ENCODE measurements at places on chromosomes 7 and 10.

- DNase-seq = no peak
Measured at GRCh38 chr10:78928330-78928729, 140.4 kb upstream of the ZMIZ1 start.

DNA sequence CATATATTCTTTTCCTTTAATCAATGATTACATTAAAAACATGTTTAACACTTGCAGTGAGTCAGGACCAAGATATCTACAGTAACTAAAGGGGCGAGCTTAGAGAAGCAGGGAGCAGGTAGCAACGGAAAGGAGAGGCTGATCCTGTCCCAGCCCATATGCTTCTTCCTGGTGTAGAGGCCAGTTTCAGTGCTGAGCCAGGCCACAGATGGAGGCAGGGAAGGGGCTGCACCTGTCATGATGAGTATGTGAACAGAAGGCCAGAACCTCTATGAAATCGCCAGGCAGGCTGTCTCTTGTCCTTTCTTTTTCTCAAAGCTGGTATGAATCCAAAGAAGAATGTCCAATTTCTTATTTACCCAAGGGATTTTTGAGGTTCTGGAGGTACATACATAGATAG lies 16.3 kb downstream of the REEP3 start:
- DNase-seq = no peak

DNA sequence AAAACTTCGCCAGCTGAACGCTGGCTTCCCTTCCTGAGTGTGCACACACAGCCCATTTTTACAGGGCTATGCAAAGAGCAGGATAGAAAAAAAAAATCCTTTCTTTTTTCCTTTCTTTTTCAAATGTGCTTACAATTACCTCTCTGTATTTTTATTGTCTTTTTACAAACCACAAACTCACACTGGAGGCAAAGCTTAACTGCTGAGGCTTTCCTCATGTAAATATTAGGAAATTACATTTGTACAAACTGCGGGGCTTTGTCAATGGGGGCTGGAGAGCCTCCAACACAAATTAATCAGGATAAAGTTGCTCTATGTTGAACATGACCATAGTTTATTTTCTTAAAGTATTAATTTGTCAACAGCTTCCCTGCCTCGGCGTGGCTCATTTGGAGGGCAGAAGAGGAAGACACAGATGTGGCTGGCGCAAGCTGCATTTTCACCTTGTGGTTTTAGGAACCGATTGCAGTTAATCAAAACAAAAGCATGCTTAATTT lies 411.7 kb upstream of the MKI67 start:
- no peak for DNase-seq

- no peak for DNase-seq
Measured at GRCh38 chr7:84283798-84284197, 89.2 kb upstream of the SEMA3A start.

DNA sequence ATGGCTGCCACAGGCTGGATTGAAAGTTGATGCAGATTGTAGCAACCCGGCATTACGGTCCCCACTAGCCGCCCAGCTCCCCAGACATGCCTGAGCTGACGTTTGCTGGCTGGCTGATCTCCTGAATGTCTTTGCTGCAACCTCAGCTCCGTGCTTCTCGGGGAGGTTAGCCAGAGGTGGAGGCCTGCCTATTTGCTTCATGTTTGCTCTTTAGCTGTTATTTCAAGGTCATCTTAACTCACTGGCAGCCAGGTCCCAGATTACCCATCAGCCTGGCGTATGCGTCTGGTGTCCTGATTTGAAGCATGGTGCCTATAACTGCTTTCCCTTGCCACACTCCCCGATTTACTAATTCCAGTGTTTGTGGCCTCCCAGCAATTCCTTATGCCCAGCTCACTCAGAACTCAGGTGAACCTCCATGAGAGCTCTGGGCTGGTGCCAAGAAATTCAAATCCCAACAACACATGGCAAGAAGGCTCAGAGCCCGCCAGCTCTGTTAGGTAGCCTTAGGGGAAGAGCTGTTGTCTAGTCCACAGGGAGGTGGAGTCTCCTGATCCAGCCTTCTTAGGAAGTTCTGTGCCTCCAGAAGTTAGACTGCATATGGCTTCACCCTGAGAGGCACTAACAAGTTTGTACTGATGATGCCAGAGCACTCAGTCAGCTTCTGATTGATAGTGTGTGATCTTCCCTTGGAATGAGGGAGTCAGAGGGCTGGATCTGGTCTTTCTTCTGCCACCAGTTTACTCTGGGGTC lies 69.7 kb upstream of the EXOC4 start:
- DNase-seq = no peak

- no peak for DNase-seq
Measured at GRCh38 chr7:36262309-36263094, 109.4 kb downstream of the EEPD1 start.

- DNase-seq = peak; percentile 2
Measured at GRCh38 chr10:96395931-96396877, 37.4 kb upstream of the OPALIN start.

GRCh38 chr7:92720604-92721350 lies 115.6 kb downstream of the CDK6 start:
- DNase-seq = no peak

DNA sequence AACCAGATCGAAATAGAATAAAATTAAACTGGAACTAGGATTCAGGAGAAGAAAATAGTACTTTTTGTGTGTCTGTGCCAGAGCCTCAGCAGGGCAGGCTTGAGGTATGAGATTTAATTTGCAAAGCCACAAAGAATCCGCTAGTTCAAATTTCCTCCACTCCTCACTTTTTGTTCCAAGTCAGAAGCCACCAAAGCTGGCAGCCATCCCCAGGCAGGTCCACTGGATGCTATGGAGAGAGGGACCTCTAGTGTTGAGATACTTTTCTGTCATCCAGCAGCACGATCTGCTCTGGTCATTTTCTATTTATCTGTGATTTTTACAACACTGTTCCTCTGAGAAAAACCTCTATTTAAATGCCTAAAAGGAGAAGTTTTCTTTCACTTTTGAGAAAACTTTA lies 147.9 kb upstream of the FRMD4A start:
- DNase-seq = peak; percentile 62

DNA sequence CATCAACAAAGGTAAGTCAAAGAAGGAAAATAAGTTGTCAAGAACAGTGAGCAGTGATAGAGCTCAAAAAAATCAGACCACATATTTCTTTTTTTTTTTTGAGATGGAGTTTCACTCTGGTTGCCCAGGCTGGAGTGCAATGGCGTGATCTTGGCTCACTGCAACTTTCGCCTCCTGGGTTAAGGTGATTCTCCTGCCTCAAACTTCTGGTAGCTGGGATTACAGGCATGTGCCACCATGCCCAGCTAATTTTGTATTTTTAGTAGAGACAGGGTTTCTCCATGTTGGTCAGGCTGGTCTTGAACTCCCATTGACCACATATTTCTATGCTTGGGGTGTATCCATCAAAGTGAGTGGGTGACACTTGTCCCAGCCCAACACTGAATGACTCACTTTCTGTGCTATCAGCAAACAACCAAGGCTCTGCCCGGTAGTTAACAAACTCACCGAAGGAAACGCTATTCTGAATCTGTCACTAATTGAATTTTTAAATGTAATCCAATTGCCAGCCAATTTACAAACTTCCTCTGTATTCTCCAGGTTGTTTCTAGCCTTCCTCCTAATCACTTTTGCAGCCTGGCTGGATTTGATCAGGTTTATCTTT lies 19.6 kb upstream of the SMNDC1 start:
- DNase-seq = no peak

- DNase-seq = peak; percentile 25
Measured at GRCh38 chr7:2477447-2478398, 1.5 kb upstream of the GRIFIN start.

- DNase-seq = no peak
Measured at GRCh38 chr7:140685407-140686087, 11.0 kb upstream of the NDUFB2 start.

- no peak for DNase-seq
Measured at GRCh38 chr10:73983096-73984047, 14.5 kb upstream of the VCL start.

GRCh38 chr10:74587109-74587854 lies 239.1 kb upstream of the KAT6B start:
- DNase-seq = no peak

GRCh38 chr10:25061125-25061524 lies 44.7 kb downstream of the THNSL1 start:
- DNase-seq = no peak

DNA sequence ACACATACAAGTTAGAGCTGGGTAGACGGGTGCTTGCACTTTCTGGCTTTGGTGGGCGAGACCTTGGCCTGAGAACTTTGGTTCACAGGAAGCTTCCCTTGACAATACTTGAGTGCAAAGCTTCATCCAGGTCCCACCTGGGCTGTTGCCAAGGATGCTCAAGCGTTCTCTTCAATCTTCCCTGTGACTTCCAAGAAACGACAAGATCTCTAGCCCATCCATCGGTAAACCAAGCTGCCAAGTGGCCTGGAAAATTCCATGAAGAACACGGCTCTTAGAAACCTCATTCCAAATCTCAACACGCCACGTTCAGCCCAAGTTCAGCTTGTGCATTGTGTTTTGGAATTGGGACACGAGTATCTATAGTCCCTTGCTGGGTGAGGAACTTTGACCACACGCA lies 84.7 kb downstream of the CHST15 start:
- DNase-seq = no peak

GRCh38 chr7:101602484-101603241 lies 26.4 kb downstream of the MYL10 start:
- DNase-seq = peak; percentile 44

- DNase-seq = no peak
Measured at GRCh38 chr7:141342621-141343408, 208.4 kb upstream of the AGK start.

DNA sequence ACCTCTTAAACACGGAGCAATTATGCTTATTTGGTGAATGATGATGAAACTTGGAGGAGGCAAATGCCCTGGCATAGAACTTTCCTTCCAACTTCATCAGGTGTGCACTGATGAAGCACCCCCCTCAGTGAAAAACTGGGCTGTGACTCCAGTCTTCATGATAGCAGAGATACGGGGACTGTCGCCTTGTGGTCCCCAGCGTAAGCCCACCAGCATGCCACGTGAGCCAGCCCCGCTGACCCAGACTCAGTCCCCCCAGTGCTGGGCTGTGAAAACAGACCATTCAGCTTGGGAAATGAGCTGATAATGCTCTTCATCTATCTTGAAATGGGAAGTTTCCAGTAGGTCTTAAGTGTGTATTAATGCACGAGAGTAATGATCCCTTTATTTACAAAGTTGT lies 177.0 kb downstream of the SNX10 start:
- no peak for DNase-seq

GRCh38 chr7:38411404-38411803 lies 138.0 kb upstream of the TARP start:
- DNase-seq = no peak

DNA sequence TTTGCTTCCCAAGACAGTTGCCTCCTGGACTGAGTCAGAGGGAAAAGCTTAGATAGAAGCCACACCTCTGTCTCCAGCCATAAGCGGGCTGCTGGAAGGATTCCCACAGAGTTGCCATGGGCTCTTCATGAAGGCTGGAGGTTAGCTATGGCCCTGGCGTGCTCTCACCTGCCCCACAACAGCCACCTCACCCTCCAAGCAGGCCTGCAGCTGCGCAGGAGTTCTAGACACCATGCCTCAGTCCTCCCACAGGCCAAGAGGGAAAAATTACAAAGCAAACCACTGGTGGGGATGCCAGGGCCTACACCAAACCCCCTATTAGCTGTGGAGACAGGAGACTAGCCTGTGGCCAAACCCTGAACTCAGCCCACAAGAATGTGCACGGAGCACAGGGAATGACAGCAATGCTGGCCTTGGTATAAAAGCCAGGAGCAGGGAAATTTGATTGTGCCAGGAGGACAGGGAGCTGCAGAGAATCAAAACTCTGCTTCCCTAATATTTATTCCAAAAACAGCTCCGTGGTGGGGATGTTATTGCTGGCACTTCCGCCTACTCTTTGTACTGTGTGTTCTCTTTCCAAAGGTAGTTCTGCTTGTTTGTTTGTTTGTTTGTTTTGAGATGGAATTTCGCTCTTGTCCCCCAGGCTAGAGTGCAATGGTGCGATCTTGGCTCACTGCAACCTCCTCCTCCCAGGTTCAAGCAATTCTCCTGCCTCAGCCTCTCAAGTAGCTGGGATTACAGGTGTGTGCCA lies 60.3 kb upstream of the STK17A start:
- DNase-seq = no peak

- DNase-seq = no peak
Measured at GRCh38 chr7:106767078-106767477, 98.0 kb upstream of the PIK3CG start.

DNA sequence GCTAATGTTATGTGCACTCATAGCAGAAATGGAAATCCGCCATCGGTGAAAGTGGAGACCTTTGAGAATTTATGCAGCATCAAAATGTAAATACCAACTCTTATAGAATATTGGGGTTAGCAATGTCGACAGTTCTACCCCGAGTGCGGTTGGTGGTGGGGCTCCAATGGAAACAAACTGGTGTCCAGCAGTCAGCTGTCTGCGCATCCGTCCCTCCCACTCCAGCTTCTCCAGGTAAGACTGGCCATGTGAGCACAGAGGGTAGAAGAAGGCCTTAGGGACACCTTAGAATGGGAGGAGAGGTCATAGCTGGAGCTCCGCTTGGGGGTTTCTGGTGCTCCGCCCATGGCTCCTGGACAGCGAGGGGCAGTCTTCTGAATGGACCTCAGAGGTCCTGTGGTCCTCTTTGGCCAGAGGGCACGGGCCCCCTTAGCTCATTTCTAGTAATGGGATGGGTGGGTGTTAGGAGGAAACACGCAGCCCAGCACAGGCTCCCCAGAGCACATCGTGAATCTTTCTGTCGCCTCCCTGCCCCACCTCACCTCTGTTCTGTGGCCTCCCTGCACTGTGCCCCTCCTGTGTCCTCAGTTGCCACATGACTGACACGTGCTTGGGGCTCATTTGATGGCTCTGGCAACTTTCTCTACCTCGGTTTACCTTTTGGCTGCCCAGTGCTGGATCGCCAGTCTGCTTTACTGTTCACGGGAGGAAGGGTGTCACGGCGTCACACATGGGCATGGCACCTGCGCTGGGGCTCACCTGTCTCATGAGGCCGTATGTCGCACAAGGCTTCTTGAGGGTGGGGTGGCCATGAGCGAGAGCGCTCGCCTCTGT lies 50.0 kb downstream of the MGMT start:
- no peak for DNase-seq

- no peak for DNase-seq
Measured at GRCh38 chr7:158453663-158454062, 134.0 kb downstream of the PTPRN2 start.

DNA sequence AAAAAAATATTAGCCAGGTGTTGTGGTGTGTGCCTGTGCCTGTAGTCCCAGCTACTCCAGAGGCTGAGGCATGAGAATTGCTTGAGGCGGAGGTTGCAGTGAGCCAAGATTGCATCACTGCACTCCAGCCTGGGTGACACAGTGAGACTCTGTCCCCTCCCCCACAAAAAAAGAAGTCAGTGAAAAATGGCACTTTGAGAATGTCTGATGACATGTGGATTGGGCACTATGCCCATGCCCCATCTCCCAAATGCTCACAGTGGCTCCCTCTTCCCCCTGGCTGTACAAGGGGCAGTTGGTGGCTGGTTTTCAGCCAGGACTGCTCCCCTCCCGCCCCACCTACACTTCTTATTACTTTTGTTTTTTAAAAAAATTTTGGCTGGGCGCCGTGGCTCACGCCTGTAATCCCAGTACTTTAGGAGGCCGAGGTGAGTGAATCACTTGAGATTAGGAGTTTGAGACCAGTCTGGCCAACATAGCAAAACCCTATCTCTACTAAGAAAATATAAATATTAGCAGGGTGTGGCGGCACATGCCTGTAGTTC lies 26.1 kb downstream of the IL15RA start:
- no peak for DNase-seq
